Astrocyte (in vitro differentiated cells and primary cell): ENCODE measurements at places on chromosomes 2 and 18. TPM values are rescaled to one million over a fixed set of nuclear protein-coding genes. Genes with fewer than 3 reads are reported as not detected.

Gene SLC11A1
- total RNA-seq, result not detected in 2 replicates

Gene KCNK3
- total RNA-seq, result 1.9 and 2.3 TPM in 2 replicates

Gene C1QL2
- 0.20 TPM in 1 of 2 replicates, not detected in the other for total RNA-seq

Gene UGT1A10
- total RNA-seq, result not detected in 2 replicates

Gene TCF7L1
- total RNA-seq, result 27.2 and 30.8 TPM in 2 replicates

Gene SPATA3
- not detected in 2 replicates for total RNA-seq

Gene CD8B2
- not detected in 2 replicates for total RNA-seq

Gene NOL4
- 1.9 and 2.1 TPM in 2 replicates for total RNA-seq

DNA sequence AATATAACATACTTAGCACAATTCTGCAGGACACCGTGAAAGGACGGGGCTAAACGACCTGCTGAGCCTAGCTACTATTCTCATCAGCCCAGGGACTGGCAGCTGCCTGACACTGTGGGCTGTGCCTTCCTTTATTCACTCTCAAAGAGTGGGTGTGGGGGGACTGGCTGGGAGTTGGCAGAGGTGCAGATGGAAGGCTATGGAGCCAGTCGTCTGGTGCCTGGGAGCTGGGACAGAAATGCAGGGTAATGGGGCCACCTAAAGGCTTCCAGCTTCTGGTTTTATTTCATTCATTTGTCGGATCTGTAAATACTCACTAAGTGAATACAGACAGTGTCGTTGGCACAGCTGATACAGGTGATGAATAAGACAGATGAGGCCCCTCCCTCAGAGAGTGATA is 56.0 kb upstream of the NFU1 start:
- no peaks in the 10 kb centered on the region for H3K27me3 ChIP-seq
- peaks cover 11% of the 10 kb centered on the region for H3K36me3 ChIP-seq

GRCh38 chr2:216366777-216367471 is 5.4 kb downstream of the MARCHF4 start:
- no peaks in the 10 kb centered on the region for H3K36me3 ChIP-seq
- peak; percentile 16 for DNase-seq
- peaks cover 26% of the 10 kb centered on the region for H3K4me1 ChIP-seq
- no peaks in the 10 kb centered on the region for H3K27me3 ChIP-seq
- no peak overlapping the region for H3K4me3 ChIP-seq

DNA sequence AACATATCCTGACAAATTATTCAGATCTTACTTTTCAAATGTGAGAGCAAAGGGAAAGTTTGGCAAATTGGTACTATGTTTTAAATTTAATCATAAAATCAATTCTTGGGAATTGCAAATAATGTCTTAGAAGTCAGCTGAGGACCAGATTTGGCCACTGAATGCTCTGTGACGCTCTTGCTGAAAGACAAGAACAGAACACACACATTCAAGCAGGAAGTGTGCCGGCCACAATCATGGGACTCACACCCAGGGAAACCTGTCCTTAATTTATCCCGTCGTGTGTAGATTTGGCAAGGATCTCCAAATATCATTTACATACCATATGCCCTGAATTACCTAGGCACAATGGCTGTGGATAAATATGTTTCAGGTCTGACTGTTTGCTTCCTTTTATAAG is 253.1 kb downstream of the TCF4 start:
- H3K27ac ChIP-seq, result no peak overlapping the region
- H3K4me1 ChIP-seq, result peaks cover 15% of the 10 kb centered on the region
- H3K27me3 ChIP-seq, result no peaks in the 10 kb centered on the region
- no peaks in the 10 kb centered on the region for H3K36me3 ChIP-seq
- no peak overlapping the region for H3K4me3 ChIP-seq

GRCh38 chr2:59744436-59744835 is 809.0 kb downstream of the BCL11A start:
- no peaks in the 10 kb centered on the region for H3K4me1 ChIP-seq
- H3K27ac ChIP-seq, result no peak overlapping the region
- DNase-seq, result no peak
- H3K4me3 ChIP-seq, result no peak overlapping the region
- H3K27me3 ChIP-seq, result no peaks in the 10 kb centered on the region
- H3K36me3 ChIP-seq, result no peaks in the 10 kb centered on the region

DNA sequence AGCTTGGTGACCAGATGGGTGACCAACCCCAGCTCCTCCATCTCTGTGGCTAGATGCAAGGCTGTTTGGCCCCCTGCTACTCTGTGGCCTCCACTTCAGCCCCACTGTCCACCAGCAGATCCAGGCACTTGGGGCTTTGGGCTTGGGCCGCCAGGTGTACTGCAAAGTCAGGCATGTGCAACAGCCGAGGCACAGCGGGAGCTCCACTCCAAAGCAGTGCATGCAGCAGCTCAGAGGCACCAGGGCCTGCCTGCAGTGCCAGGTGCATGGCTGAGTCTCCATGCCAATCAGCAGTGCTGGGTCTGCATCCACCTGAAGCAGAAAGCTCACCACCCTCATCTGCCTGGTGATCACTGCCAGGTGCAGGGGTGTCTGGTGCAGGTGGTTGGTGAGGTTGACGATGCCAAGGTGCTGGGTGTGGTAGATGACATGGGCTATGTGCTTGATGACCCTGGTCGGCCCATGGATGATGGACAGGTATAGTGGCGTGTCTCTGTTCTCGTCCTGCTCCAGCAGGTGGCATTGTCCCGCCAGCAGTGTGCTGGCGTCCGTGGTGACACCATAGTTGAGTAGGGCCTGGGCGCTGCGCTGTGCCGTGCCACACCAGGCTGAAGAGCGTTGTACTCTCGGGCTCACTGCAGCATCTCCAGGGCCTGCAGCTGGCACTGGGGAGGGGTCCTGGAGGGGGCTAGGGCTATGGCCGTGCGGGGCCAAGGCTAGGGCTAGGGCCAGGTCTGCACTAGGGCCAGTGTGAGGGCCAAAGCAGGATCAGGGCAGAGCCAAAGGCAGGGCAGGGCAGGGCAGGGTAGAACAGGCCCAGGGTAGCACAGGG is 1.0 kb upstream of the ANKRD62 start:
- no peaks in the 10 kb centered on the region for H3K36me3 ChIP-seq
- peaks cover 5% of the 10 kb centered on the region for H3K27me3 ChIP-seq
- no peak overlapping the region for H3K27ac ChIP-seq
- no peak for DNase-seq
- no peak overlapping the region for H3K4me3 ChIP-seq
- no peaks in the 10 kb centered on the region for H3K4me1 ChIP-seq
